NCI-H226 (cell line): ENCODE measurements at places on chromosomes 11 and 22.

GRCh38 chr11:31355131-31355530 lies 14.4 kb downstream of the DCDC1 start:
- no peak for DNase-seq

- no peak for DNase-seq
Measured at GRCh38 chr11:3152471-3153110, 12.5 kb downstream of the OSBPL5 start.

DNA sequence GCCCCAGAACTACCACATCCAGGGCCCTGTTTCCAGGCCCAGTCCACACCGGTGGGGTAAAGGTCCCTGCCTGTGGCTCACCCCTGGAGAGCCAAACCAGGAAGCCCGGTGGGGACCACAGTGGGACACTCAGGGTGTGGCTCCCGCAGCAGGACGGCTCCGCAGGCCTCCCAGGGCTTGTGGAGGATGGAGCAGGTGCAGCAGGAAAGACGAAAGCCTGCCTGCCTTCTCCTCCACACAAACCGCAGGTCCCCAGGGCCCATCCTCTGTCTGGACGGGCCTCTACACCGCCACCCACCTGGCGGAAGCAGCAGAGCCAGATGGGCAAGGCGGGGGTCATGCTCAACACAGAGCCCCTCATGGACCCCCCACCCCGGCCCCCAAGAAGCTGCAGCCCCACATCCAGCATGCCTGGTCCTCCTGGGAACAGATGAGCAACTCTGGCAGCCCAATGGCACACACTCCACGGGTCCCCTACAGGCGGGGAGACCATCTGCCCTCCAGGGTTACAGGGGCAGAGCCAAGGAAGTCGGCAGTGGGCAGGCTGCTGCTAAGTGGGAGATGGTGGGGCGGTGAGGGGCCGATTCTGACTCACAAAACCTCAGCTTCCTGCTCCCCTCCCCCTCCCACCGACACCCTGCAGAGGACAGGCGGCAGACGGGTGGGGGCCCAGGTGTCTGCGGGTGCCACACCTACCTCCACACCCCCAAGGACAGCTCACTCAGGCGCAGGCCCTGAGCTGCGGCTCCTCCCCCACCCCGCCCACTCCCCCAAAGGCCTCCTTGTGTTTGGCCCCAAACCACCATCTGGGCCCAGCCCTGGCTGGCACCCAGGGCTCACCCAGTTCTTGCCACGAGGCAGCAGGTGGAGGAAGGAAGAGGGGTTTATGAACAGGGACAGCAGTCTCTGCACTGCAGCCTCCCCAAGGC lies 5.2 kb downstream of the SBF1 start:
- peak; percentile 65 for DNase-seq

- DNase-seq = peak; percentile 10
Measured at GRCh38 chr11:35304386-35304775, 115.0 kb downstream of the SLC1A2 start.

DNA sequence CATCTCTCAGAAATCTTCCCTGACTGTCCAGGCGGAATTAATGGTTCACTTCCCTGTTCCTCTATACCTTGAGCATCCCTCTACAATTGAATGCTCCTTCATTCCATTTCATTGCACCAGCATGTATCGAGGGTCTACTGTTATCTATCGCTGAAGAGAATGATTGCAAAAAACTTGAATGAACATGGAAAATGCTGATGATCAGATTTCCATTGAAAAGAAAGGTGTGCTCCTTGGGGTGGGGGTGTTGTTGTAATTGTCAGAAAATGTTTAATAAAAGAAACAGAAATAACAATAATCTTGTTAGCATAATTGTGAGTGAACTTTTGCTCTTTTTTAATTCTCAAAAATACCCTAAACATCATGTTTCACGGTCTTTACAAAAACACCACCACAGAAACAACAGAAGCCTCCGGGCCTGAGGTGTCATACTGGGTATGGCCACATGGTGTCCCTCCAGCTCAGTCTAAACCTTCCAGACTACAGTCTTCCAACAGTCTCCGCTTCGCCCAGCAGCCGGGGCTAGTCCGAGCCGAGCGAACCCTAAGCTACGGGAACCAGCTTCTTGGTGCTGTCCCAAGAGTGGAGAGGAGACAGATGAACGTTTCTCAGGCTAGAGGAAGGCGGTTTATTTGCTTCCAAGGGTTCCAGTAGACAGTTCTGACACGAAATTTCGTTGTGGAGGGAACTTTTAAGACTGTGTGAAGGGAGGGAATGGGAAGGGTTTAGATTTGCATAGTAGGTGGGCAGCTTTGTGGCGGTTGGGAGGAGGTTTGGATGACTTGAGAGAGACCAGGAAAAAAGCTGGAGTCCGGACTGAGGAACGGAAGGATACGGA lies 75.8 kb upstream of the ZBED5 start:
- peak; percentile 93 for DNase-seq

DNA sequence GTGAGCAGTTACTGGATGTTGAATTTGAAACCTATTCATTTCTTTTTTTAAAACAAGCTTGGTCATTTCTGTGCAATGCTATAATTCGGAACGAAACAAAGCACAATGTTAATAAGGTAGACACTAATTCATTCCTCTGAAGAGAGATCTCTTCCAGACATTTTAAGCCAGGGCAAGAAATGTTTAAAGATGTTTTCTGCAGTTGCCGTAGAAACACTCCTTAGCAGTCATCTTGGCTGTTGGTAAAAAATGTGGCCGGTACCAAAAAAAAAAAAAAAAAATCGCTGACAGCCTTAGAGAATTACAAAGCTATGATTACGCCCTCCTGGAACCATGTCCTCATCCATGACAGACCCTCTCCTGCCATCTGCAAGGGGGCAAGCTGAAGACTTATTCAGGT lies 66.4 kb upstream of the TTC12 start:
- DNase-seq = no peak

GRCh38 chr11:94525546-94526324 lies 13.5 kb downstream of the C11orf97 start:
- DNase-seq = peak; percentile 57

DNA sequence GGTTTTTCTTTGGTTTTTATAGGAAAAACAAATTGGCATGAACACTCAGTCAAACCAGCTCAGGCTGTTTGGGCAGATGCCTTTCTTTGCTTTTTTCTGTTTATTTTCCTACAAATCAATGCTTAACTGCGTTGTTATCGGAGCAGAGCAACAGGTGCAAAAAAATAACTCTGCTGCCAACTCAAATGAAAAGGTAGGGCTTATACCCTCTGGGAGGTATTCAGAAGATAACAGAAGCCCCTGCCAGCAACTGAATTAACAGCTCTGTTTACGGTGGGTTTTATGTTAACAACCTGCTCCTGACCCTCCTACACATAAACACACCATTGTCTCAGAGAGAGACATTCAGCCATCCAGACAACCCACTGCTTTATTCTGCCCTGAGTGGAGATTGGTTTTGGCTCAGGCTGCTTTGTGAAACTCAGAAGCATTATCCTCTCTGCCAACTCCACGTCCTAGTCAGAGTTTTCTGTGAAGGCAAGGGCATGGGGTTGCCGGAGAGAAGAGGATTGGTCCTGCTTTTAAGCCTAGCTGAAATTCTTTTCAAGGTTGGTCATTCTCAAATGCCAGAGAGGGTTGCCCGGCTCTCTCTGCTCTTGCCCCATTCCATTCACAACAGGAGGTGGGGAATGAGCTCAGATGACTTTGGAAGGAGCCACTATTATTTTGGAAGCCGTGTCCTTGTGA lies 11.4 kb downstream of the EHF start:
- DNase-seq = no peak

DNA sequence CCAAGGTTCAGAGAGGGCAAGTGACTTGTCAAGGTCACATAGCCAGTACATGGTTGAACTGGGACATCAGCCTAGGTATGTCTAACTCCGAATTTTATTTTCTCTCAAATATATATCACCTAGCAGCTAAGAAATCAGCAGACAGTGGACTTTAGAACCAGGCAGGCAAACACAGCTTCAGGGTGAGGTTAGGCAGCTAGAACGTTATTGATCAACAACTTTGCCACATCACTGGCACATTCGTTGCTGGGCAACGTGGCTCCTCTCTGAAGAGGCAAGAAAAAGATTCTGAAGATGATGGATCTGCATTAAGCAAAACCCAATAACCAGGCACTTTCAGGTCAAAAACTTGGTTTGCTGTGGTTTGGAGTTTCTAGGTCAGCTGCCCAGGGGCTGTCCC lies 258.0 kb downstream of the KIRREL3 start:
- no peak for DNase-seq

DNA sequence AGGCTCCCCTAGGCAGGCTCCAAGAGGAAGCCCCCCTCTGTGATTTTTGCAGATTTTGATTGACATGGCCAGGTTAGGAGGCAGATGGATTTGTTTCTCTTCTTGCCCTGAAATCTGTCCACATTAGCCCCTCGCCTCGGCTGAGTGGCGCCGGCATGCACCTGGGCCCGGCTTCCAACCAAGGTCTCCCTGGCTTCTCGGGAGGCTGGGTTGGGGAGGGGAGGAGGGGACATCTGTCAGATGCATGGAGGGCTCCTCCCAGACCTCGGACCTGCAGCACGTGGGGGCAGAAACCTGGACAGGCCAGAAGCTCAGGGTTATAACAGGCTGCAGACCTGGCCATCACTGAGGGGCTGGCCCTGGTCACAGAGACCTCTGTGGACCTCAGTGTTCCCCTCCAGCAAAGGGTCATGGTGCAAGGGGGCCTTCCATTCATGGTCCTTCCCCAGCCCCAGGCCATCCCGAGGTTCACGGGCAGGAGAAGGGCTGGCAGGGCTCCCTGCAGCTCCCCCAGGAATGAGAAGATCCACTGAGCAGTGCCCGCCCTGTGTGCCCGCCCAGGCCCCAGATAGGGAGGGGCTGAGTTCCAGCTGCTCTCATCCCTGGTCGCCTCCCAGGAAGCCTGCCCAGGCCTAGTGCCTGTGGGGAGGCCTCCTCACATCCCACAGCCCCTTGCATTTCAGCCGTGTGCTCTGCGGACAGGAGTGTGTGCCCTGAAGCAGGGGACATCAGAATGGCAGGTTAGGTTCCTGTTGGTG lies 747.8 kb downstream of the BRD1 start:
- no peak for DNase-seq

GRCh38 chr11:120185706-120186455 lies 25.0 kb upstream of the OAF start:
- DNase-seq = no peak

GRCh38 chr22:29029202-29030000 lies 32.2 kb downstream of the C22orf31 start:
- DNase-seq = no peak

GRCh38 chr11:112412383-112412782 lies 151.7 kb upstream of the PLET1 start:
- no peak for DNase-seq

- peak; percentile 50 for DNase-seq
Measured at GRCh38 chr22:43168471-43169309, 17.3 kb downstream of the TSPO start.

DNA sequence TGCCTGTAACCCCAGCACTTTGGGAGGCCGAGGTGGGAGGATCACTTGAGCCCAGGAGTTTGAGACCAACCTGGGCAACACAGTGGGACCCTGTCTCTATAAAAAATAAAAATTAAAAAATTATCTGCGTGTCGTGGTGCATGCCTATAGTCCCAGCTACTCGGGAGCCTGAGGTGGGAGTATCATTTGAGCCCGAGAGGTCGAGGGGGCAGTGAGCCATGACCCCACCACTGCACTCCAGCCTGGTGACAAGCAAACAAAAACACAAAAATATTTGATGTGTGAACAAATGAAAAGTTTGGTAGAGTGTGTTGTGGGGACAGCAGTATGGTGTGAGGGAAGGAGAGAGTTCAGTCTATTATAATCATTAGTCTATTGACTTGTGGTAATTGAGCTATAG lies 90.8 kb upstream of the PARVA start:
- no peak for DNase-seq

GRCh38 chr22:20618488-20618887 lies 111.1 kb downstream of the MED15 start:
- DNase-seq = no peak

- no peak for DNase-seq
Measured at GRCh38 chr11:33944345-33944692, 52.4 kb upstream of the LMO2 start.
